ENCODE measurements at places on chromosomes 2 and 18.
A peak's percentile ranks its signal among the peaks of the same experiment; 100 is the strongest.

DNA sequence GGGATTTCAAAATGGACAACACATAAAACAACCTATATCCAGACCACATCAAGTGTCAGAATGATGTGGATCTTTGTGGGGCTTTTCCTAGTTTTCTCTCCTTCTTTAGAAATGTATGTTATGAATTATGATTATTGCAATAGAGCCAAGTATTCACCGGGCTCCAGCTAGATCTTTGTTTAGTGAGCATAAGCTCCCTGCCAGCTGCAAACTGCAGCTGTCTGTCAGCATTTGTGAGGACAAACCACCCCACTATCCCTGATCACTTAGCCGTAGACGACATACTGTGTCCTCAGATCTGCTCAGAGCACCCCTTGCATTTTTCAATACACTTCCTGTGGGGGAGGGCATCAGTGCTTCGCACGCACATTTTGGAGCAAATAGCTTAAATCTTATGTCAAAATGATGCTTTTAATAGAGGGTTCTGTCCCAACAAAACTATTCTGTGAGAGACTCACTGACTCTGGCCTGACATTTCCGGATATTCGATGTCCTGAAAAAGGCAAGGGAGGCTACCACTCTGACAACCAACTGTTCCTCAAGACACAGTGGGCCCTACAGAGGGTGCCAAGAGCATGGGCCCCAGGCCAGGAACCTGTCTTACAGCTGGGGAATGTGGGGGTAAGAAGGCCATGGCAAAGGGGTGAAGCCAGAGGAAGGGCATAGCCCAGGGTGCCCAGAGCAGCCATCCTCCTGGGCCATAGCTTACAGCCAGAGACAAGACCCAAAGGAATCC, 346.0 kb downstream of the ARHGAP15 start:
- DNase-seq: no peak

DNA sequence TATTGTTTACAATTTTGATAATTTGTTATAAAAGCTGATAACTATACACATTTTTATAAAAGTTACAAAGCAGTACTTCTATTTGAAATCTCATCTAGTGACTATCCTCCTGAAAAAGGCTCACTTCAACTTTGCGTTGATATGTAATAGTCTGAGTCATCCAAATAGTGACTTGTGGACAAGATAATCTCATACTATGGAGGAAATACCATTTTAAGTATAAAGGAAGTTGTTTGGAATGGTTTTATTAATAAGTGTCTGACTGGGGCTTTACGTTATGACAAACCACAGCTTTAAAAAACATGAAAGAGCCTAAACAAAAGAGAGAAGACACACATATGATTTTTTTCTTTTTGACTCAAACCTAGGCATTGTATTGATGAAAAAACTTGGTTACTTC, 272.3 kb upstream of the COL3A1 start:
- no peak for DNase-seq

GRCh38 chr2:154713675-154714074, 15.2 kb downstream of the KCNJ3 start:
- no peak for DNase-seq

GRCh38 chr2:174024524-174025270, 59.5 kb upstream of the SP3 start:
- no peak for DNase-seq

- DNase-seq: peak; percentile 34
These were observed 95.5 kb downstream of the THNSL2 start for GRCh38 chr2:88265352-88266303.

- no peak for DNase-seq
These were observed 416.6 kb downstream of the TMX3 start for GRCh38 chr18:68298330-68298729.

DNA sequence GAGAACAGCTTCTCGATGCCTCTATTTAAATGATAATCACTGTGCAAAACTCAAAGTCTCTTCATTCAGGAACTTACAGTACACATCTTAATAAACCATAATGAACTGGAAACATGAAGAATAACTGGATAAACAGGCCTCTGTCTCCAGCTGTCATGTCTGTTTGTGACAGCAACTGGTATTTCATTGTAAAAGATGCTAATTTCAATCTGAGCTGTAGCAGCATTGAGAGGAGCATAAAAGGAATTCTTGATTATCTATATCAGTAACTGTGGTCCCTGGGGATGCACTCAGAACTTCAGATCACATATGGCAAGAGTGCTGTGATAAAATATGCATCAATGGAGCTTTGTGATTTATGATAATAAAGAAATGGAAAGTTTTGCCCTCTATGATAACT, 18.8 kb downstream of the CDH20 start:
- DNase-seq: no peak

GRCh38 chr2:77013953-77014352, 508.2 kb downstream of the LRRTM4 start:
- DNase-seq: no peak

DNA sequence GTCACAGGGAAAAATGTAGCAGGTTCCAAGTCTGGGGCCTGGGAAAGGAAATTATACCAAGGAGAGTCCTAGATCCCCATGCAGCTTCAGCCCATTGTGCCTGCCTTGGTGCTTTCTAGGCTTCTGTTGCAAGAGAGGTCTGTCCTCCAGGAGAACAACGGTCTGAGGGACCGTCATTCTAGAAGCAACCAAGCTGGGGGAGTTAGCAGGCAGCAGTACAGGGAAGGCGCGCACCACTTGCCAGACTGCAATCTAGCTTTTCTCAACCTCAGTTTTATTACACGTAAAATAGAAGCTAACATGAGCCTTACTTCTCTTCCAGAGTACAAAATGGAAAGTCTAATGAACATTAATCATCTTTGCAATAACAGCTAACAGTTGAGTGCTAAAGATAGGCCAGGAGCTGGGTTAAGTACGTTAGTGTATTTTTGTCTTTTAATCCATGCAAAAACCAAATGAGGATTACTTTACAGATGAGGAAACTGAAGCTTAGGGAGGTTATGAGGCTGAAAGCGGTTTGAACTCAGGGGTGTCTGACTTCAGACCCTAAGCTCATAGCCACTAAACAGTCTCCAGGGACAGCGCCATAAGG, 1.9 kb downstream of the TCF23 start:
- no peak for DNase-seq

- peak; percentile 62 for DNase-seq
These were observed 5.8 kb downstream of the TBC1D8 start for GRCh38 chr2:101145406-101145805.

DNA sequence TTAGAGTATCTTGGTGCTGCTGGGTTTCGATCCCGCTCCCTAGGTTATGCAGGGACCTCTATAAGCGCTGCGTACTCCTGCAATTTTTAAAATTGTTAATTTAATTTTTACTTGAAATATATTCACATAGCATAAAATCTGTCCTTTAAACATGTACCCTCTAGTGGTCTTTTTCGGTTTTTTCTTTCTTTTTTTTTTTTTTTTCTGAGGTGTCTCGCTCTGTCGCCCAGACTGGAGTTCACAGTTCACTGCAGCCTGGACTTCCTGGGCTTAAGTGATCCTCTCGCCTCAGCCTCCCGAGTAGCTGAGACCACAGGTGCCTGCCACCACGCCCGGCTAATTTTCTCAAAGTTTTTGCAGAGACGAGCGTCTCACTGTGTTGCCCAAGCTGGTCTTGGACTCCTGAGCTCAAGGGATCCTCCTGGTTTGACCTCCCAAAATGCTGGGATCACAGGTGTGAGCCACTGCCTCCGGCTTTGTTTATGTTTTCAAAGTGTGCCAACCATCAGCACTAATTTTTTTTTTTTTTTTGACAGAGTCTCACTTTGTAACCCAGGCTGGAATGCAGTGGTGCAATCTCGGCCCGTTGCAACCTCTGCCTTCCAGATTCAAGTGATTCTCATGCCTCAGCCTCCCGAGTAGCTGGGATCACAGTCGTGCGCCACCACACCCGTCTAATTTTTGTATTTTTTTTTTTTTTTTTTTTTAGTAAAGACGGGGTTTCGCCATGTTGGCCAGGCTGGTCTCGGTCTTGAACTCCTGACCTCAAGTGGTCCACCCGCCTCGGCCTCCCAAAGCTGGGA, 585 bp upstream of the MOB1A start:
- no peak for DNase-seq

- DNase-seq: no peak
These were observed 1045.8 kb downstream of the CNTNAP5 start for GRCh38 chr2:125070726-125071505.

GRCh38 chr2:145599756-145600155, 1079.8 kb upstream of the ZEB2 start:
- no peak for DNase-seq

All from RWPE1 (cell line).